ENCODE measurements at places on chromosomes 1 and 21.

GRCh38 chr21:44359396-44359795 is 6.0 kb downstream of the TRPM2 start:
- no peak for DNase-seq

- DNase-seq, result no peak
Observed at GRCh38 chr1:234583755-234584419, 26.1 kb downstream of the IRF2BP2 start.

DNA sequence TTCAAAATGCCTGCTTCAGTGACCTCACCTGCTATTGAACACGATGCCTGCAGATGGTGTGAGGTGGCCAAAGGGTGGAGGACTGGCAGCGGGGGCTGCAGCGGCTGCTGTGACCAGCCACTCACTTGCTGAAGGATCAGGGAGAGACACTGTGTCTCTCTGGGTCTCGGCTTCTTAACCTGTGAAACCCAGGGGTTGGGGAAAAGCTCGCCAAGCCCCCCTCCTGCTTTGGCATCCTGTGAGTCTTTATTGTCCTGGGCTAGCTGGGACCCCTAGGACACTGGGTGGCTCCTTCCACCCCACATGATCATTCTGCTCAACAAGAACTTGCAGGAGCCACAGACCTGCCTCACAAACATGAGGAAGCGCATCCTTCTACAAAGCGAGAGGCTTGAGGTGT is 112.8 kb downstream of the SIM2 start:
- no peak for DNase-seq

DNA sequence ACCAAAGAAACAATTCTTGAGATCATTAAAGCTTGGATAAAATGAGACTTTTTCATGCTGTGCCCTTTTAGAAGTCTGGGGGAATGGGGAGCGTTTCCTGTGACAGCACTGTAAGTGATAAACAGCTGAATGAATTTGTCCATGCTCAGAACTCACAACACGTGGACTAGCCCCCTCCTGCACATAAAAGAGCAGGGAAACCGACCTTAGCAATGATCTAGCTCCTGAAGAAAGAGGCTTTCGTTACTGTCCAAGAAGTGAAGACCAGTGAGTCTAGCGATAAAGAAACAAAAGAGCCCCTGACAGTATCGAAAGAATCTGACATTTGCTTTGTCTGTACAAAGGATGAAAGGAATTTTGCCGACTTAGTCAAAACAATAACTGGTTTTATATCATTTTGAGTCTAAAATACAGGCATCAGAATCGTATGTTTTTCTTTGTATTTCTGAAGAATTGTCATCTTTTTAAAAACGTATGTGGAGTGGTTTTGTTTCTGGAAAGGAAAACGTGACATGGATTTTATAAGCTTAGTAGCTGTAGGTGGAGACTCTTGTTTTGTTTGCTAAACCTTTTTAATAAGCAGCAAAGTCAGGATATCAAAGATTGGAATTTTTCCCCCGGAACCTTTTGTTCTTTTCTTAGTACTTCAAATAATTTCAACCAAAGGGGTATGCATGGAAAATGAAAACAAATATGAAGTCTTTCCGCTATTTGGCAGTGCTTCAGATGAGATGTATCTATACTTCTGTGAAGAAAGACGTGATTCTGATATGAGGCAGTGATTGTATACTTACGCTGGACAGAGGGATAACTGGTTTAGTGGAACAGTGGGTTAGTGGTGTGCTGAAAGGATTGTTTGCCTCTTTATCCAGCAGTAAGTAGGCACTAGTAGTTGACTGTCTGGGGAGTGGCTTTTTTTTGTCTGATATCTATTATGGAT is 61.0 kb downstream of the MAST2 start:
- no peak for DNase-seq

- no peak for DNase-seq
Observed at GRCh38 chr1:12539320-12539704, 78.7 kb downstream of the DHRS3 start.

- DNase-seq, result no peak
Observed at GRCh38 chr1:154295408-154296235, 23.2 kb downstream of the HAX1 start.

All from CD4-positive, alpha-beta T cell treated with Interleukin-17A for 4 hours (primary cell).